Hematopoietic multipotent progenitor cell treated with erythropoietin and hydrocortisone succinate and interleukin-3 and kit ligand, for 8 days (in vitro differentiated cells): ENCODE measurements at places on chromosomes 3 and 15.

DNA sequence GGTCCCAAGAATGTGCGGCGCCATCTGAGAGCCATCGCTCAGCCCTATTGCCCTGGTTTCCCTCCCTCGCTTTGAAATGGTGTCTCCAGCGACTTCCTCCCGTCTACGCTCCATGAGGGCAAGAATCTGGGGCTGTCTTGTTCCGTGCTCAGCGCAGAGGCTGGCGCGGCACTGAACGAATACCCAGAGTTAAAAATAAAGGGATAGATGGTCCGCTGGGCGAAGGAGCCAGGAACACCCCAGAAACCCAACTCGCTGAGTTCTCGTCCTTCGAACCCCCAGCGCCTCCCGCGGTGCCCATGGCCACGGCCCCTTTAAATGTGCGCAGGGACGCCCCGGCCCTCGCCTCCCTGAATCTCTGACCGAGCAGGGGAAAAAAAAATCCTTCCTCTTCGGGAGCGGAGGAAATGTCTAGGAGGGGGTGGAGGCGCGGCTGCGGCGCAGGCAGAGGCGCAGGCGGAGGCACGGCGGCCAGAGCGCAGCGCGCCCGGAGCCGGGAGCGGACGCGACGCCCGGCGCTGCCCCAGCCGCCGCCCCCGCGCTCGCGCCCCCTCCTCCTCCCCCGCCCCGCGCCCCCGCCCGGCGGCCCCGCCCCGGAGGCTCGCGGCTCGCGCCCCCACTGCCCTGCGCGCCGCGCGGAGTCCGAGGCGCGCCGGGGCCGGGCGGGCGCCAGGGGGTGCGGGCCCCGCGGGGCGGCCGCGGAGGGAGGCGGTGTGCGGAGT is 8.5 kb upstream of the FGD5 start:
- DNase-seq: no peak

DNA sequence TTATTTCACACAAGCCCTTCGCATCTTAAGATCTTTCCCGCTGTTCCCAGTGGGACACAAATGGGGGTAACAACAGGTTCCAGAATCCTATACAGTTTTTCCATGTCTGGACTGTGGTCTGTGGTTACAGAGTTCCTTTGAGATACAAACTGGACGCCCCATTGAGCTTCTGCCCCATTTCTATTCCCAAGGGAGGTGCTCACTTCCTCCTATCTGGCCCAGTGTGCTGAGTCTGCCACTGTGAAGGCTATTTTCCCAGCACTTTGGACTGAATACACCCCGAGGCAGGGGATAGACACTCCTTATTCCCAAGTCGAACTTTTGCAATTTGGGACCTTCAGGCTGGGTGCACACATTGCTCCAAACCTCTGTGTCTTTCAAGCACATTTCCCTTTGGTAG is 44.0 kb downstream of the MESD start:
- no peak for DNase-seq

- no peak for DNase-seq
Observed at GRCh38 chr15:93451265-93451664, 362.3 kb upstream of the RGMA start.

DNA sequence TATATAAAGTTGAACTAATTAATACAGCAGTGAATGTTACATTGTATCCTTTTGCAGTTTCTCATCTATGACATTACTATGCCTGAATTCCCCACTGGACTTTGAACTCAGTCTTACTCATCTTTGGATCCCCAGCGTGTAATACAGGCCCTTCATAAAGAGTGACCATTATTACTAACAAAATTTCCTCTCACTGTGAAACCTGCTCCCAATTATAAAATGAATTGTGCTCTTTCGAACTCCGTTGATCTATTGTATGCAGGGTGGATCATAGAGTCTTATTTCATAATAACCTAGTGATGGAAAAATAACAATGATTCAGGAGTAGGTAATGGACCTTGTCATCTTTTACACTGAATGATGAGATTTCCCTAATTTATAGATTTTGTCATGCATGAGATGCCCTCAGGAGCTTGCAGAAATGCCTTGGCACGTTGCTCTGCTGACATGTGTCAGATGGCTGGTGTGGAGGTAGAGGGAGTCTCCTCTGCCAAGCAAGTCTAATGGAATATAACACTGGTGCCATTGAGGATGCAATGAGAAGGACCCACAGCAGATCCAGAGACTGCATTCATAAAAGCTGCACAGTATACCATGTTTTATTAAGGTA is 25.5 kb downstream of the B3GNT5 start:
- no peak for DNase-seq

- DNase-seq: no peak
Observed at GRCh38 chr3:121073011-121073410, 165.0 kb downstream of the STXBP5L start.

DNA sequence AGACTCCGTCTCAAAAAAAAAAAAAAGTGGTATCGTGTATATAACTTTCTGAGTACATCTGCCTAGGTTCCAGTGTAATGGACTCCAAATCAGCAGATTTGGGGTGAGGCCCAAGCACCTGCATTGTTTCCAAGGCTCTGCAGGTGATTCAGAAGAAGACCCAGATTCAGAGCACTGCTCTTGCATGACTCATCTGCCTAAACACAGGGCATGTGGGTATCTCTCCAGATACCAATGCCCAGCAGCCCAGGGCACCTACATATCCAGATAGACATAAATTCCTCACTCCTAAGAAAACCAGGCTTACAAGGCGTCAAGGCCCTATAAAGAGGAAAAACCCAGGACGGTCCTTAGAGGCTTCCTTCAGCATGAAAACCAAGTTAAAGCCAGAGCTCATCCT is 24.3 kb downstream of the NDUFAF1 start:
- DNase-seq: no peak

GRCh38 chr15:49731187-49732099 is 110.6 kb downstream of the DTWD1 start:
- no peak for DNase-seq

DNA sequence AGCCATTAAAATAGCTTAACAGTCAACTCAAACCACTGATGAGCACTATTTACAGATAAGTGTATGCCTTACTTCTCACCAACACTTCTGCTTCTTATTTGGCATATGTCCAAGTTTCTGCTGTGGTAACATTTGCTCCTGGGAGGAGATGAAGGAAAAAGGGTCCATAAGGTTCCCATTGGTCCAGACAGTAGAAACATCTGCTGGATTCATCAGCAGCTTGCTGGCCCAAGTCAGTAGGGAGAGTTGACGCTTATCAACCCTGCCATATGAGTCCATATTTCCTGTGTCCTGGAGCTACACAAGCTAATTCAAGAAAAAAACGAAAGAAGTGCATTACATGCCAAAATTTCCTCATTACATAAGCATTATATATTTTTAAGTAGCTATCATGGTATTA is 824.5 kb downstream of the CADM2 start:
- DNase-seq: peak; percentile 45

- DNase-seq: no peak
Observed at GRCh38 chr3:155326901-155327300, 33.4 kb upstream of the STRIT1 start.

- DNase-seq: no peak
Observed at GRCh38 chr3:172146349-172146748, 107.0 kb downstream of the FNDC3B start.

DNA sequence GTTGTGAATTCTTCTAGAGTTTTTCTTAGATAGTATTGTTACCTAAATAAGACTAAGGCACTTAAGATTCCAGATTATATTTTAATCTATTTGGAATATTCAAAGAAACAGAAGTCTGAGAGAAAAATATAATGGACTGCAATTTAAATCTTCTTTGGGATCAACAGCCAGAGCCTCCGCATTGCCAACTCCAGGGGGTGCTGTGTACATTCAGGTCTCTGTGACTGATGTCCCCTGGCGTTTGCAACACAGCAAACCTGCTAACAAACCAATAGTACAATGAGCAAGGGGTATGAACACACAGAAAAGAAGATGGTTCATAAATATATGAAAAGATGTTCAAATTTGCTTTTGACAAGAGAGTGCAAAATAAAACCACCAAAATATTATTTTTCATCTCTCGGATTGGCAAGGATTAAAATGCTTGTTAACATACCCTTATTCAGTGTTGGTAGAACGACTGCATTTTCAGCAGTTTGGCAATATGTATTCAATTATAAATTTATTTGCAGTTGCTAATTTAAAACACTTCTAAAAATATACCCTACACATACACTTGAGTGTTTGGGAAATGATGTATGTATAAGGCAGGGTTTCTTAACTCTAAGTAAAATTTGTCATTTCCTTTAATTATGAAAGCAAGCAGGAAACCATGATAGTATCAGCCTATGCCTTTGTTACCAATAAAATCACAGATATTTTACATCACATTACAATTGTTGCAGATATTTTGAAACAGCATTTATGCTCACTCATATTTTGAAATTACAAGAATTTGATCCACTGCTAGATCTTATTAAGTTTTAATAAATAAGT is 16.1 kb upstream of the TM4SF1 start:
- peak; percentile 62 for DNase-seq

- DNase-seq: no peak
Observed at GRCh38 chr15:39979606-39980005, 45.7 kb downstream of the EIF2AK4 start.

DNA sequence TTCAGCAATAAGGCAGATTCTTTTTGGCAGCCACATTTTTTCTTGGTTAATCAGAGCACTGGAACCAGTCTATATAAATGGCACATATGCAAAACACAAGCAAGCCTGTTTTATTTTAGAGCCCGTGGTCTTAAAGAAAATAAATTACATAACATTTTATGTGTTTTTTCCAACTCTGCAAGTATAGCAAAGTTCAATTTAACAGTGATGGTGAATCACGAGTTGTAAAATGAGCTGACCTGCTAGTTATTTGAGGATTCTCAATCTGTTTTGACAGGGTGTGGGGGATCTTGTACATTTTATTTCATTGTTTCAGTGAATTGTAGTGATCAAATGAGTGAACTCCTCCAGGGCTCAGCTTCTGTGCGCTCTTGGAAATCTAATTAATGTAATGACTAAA is 2.7 kb downstream of the ARHGEF26 start:
- no peak for DNase-seq

- no peak for DNase-seq
Observed at GRCh38 chr3:72191209-72191960, 406.4 kb upstream of the PROK2 start.

DNA sequence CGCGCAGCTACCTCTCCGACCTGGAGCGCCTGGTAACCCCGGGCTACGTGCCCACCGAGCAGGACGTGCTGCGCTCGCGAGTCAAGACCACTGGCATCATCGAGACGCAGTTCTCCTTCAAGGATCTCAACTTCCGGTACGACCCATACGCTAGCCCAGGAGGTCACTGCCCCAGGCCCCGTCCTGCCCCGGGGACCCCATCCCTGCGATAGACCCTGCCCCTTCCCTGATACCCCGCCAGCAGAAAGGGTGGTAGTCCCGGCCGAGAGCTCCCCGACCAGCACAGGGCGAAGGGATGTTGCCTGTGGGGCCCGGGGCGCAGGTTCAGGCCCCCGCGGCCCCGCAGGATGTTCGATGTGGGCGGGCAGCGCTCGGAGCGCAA is 2.3 kb downstream of the GNAT1 start:
- DNase-seq: no peak

DNA sequence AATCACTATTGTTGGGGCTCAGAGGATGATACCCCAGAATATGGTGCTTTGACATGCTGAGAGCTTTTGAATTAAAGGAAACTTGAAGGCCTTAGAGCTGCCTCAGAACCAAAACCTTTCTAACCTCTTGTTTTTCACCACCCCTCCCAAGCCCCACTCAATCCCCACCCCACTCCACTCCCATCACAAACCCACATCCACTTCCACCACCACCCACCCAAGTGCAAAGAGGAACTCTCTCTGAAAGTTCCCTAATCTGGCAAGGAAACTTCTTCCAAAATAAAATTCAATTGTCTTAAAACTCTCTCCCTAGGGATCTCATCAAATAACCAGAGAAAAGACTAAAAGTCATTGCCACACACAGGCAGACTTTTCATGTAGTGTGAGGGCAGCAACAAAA is 301.2 kb upstream of the ARHGEF26 start:
- DNase-seq: no peak

GRCh38 chr3:123813876-123814275 is 70.3 kb downstream of the MYLK start:
- DNase-seq: peak; percentile 49

- peak; percentile 97 for DNase-seq
Observed at GRCh38 chr15:48579945-48580671, 65.4 kb downstream of the FBN1 start.

- no peak for DNase-seq
Observed at GRCh38 chr15:71392861-71393283, 277.6 kb downstream of the THSD4 start.

- DNase-seq: no peak
Observed at GRCh38 chr3:177893331-177893730, 642.9 kb upstream of the KCNMB2 start.

DNA sequence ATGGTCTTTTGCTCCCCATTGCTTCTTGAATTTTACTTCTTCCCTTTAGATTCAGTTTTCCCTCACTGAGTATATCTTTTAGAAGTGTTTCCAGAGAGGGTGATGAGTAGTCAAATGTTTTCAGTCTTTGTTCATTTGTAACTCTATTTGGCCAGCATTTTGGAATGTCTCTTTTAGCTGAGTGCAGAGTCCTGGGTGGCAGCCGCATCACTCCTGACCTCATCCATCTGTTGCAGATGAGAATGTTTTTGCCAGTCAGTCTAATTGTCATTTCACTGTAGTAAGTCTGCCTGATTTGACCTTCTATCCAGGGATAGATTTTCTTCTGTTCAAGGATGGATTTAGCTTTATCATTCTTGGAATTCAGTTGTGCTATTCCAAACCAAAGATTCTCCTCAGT is 7.3 kb downstream of the SRPRB start:
- no peak for DNase-seq

- DNase-seq: no peak
Observed at GRCh38 chr3:59237121-59237520, 187.3 kb upstream of the CFAP20DC start.

GRCh38 chr3:25536521-25537391 is 108.7 kb downstream of the RARB start:
- DNase-seq: no peak

- no peak for DNase-seq
Observed at GRCh38 chr15:75217012-75217411, 15.3 kb downstream of the C15orf39 start.

GRCh38 chr3:188345223-188345622 is 191.3 kb downstream of the LPP start:
- no peak for DNase-seq

DNA sequence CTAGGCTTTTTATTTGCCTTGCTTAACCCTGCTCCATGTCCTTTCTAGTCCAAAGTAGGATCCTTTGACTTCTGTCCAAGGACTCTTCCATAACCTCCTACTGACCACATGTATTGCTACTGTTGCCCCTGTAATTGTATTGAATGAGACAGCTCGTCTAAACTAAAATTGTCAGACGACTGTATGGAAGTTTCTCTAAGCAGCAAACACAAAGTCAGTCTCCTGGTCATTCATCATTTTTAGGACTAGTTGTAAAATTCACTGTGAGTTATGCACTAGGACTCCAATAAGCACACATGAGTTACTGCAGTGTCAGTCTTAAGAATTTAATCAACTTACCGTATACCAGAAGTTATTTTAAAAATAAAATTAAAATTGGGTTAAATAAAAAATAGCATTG is 32.8 kb downstream of the SLTM start:
- DNase-seq: no peak

- no peak for DNase-seq
Observed at GRCh38 chr3:134239538-134239937, 11.1 kb downstream of the RYK start.
